ENCODE measurements at places on chromosomes 3 and 15.

- DNase-seq, result no peak
Measured at GRCh38 chr15:65927545-65927944, 58.3 kb downstream of the RAB11A start.

- DNase-seq, result no peak
Measured at GRCh38 chr15:52683580-52683979, 4.4 kb upstream of the ATOSA start.

DNA sequence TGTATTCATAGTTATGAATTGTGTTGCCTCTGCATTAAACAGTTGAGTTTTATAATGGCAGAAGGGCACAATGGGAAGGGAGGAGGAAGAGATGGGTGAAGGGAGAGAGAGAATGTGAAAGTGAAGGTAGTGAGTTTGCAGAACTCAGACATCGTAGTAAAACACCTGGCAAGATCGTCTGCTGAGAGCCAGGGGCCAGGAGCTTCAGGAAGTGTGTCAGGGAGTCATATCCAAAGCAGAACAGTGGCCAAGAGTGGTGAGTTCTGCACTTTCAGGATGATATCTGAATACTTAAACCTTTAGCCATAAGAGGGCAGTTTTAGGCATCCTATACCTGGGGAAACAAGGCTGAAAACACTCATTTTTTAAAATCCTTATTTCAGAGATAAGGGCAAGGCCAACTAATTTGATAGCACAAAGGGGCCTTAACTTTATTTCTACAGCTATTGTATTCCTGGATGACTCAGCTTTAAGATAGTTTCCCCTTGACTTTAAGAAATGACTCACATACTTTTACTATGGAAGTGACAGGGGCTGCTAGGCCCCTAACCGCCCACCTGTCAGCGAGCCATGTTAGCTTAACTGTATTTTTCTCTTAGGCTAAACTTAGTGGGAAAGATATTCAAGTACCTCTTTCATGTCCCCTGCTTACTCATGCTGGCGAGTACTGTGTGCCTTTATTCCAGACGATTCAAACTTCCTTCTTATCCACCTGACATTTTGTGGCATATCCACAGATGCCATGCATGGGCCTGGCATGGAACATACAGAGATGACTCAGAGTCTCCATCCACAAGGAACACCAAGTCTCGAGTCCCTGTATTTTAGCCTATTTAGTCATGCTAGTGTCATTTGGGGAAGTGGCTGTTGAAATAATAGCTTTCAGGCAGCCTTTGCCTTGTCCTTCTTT is 53.9 kb downstream of the RLBP1 start:
- DNase-seq, result peak; percentile 87

DNA sequence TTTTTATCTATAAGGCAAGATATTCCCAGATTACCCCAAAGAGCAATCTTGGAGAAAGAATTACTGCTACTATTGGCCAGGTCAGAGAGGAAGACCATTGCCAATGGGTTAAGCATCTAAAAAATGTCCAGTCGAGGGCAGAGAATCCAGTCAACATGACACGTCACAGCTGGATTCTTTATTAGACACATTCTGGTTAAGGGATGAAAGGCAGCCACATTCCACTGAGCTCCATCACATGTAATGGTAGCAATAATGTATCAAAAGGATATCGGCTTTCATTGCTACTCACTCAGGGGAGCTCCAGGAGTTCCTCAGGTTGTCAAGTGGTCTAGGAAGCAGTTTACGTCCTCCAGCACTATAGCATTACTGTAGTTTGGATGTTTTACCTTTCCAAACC is 421.1 kb downstream of the PLOD2 start:
- DNase-seq, result no peak

DNA sequence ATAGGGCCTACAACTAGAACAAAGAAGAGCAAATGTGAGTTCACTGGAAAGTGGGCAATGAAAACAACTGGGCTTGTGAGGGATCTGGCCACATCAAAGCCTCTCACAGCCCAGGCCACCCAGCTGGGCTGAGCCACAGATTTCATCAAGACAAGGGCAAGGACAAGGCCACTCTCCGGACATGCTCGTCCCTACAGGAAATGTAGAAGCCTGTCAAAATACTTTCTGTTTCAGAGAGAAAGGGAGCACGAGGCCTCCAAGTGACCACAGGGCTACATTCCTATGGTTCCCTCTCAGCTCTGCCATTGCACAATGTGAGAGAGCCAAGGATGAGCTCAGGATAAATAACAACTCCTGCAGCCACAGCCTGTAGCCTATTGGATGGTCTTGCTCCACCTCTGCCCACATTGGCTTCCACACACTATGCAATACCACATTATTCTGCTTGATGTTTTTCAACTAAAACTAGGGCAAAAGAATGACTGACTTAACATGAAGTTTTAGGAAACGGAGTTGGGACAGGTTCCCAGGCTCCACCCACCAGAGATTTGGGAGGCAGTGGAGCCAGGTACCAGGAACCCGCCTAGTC is 12.1 kb downstream of the TBC1D2B start:
- peak; percentile 92 for DNase-seq

- no peak for DNase-seq
Measured at GRCh38 chr15:88663141-88663621, 24.4 kb downstream of the ISG20 start.

DNA sequence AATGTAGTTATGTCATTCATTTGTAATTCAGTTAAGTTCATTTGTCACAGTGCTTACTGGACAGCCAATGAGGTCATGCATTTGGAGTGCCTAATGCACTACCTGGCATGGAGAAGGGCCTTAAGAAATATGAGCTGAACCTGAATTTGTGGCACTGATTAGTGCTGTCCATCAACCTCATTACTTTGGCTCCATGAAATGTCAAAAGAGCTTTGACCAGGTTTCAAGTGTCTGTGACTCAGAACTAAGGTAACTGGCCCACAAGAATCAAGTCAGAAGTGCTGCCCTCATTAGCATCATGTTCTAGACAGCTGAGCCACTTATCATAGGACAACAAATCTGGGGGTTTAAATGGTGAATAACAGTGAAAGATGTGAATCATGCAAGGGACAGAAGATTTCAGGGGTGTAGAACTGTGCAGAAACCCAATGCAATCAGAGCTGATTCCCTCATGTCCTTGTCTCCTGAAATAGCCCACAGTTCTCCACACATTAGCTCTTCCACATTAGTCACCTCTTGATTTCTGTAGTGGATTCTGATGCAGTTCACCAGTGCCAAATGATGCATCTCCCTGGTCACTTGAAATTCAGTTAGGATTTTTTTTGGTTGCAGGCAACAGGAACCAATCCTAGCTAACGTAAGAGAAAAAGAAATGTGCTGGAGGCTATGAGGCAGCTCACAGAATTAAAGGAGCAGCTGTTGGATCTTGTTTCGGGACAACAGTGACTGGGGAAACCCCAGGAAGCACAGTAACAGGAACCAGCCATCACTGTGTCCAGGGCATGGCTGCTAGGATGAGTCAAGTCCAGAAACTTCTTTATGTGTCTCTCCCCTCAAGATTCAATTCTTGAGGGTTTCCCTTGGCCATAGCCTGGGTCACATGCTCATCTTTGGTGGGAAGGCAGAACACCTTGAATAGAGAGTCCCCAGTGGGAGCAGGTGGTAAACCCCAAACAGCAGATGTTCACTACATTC is 38.7 kb downstream of the CHST2 start:
- DNase-seq, result no peak

- DNase-seq, result no peak
Measured at GRCh38 chr3:187889601-187890404, 144.5 kb upstream of the BCL6 start.

DNA sequence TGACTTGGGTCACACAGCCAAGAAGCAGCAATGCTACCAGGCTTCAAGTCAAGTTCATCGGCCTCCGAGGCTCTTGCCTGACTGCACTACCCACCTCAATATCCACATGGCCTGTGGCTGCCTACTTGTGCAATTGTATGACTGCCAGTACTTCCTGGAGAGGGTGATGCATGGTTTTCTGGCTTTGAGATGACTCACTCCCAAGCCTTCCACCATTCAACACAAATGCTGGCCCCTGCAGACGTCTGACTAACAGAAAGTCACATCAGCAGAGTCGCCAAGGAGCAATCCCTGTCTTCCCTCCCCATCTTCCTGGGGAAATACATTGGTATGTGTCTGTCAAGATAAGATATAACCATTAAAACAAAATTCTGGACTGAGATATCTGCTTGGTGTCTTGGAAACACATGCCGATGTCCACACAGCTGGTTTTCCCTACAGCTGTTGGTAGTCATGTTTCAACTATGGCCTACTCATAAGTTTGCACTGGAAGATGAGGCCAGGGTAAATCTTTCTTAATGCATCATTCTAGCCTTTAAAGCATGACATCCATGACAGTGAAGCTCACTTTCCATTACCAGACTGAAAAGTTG is 79.6 kb upstream of the SPATA12 start:
- DNase-seq, result peak; percentile 97

GRCh38 chr15:99504071-99504822 is 61.5 kb upstream of the MEF2A start:
- no peak for DNase-seq

GRCh38 chr3:115937054-115937453 is 313.7 kb downstream of the GAP43 start:
- DNase-seq, result no peak

DNA sequence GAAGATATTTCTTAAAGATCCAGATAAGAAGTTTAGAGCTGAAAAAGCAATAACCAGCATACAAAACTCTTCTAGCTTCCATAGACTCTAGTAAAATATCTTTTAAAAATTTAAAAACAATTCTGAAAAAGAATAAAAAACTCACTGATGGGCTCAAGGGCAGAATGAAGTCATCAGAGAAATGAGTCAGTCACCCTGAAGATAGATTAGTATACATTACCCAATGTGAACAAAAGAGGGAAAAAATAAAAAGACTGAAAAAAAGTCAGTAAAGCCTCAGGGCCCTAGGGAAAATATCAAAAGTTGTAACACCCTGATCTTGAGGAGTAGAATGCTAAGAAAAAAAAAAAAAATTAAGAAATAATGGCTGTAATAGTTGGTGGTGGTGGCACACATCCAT is 11.4 kb downstream of the DET1 start:
- DNase-seq, result no peak

- DNase-seq, result no peak
Measured at GRCh38 chr3:106125321-106125720, 256.5 kb upstream of the CBLB start.

DNA sequence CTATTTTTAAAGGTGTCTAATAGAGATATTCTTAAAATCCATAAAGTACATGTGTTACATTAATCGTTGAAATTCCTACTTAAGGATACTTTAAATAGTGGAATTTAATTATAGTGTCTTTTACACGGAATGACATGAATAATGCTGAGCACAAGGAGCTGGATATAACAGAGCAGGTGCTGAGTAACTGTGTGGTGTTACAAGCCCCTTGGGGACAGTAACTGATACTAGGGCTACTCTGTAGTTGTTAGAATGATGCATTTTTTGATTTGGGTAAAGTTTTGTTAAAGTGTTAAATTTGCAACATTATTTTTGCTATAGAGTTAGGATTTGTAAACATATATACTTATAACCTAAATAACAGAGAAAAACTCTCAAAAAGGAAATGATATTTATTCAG is 1496.1 kb downstream of the OTOL1 start:
- DNase-seq, result no peak

DNA sequence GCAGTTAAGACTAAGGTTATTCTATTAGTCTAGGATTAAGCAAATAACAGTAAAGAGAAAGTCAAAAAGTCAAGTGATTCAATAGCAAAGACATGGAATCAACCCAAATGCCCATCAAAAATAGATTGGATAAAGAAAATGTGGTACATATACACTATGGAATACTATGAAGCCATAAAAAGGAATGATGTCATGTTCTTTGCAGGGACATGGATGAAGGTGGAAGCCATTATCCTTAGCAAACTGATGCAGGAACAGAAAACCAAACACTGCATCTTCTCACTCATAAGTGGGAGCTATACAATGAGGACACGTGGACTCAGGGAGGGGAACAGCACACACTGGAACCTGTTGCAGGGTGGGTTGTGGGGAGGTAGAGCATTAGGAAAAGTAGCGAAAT is 29.0 kb downstream of the UNC13C start:
- DNase-seq, result no peak

GRCh38 chr3:98521897-98522543 is 682 bp downstream of the CLDND1 start:
- DNase-seq, result peak; percentile 75

DNA sequence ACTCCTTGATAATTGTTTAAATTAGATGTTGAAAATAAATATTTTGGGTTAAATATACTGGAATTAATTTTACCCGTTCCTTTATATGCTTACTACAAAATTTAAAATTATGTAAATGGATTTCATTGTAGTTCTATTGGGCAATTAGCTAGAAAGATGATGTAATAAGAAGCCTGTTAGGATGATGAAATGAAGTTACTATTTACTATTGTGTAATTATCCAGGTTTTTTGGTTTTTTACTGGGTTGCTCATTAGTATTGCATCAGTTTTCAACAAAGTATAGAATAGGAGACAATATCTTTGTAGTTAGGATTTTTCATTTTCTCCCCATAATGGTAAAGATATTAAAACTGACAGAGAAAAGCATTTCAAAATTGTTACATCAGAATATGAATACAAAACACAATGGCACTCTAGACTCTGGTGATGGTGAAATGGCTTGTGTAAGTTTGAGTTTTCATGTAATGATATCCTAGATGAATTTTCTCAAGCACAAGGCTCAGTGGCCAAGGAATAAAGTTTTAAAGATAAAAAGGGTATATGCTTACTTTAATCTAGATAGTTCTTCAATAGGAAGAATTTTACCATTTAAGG is 222.0 kb downstream of the P3H2 start:
- DNase-seq, result no peak

- DNase-seq, result no peak
Measured at GRCh38 chr3:17027318-17027717, 142.6 kb downstream of the PLCL2 start.

DNA sequence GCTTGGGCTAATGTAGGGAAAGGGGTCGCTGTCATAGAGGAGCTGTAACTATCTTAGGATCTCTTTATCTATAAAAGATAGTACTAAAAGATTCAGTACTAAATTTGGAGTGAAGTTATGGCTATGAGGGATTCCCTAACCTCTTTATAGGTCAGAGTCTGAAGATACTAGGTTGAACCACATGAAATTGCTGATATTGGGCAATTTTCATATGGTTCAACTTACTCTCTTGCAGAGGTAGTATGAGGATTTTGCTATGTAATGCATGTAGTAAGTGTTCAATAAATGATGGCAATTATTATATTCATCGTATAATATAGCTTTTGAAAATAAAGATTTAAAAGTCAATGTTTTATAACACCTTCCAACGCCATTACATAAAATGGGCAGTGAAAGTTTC is 1.9 kb upstream of the TFDP2 start:
- no peak for DNase-seq

- DNase-seq, result peak; percentile 40
Measured at GRCh38 chr3:19931767-19932188, 2.2 kb downstream of the EFHB start.

DNA sequence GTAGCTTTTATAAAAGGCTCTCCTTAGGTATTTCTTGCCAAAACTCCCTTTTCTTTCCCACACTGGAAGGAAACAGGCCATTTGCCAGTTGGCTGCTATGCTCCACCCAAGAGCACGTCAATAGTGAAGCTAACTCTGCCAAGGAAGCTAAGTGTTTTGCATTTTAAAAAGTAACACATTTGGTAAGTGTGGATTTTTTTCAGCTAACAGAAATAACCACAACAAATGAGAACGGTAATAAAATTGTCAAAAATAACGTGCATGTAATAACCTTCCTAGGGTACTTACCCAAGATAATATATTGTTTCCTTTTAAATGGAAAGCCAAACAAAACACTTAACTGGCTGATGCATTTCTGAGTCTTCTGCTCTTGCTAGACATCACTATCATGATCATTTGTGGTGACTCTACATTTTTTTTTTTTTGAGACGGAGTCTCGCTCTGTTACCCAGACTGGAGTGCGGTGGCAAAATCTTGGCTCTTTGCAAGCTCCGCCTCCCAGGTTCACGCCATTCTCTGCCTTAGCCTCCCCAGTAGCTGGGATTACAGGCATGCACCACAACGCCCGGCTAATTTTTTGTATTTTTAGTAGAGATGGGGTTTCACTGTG is 4.6 kb downstream of the DPP8 start:
- DNase-seq, result no peak
